ENCODE measurements at places on chromosomes 16 and 17. TPM values are rescaled to one million over a fixed set of nuclear protein-coding genes. Genes with fewer than 3 reads are reported as not detected.

TBC1D3G gene
- not detected for total RNA-seq

CACNG3 gene
- total RNA-seq = not detected

PPY gene
- not detected for total RNA-seq

ETV4 gene
- 50.1 TPM for total RNA-seq

CD300LF gene
- not detected for total RNA-seq
